ENCODE measurements at places on chromosomes 4 and X. TPM values are rescaled to one million over a fixed set of nuclear protein-coding genes. Genes with fewer than 3 reads are reported as not detected.

Gene TAF9B
- total RNA-seq = 31.4 TPM

Gene GAGE10
- total RNA-seq = not detected

Gene UGT2A1
- total RNA-seq = not detected

Gene KCNIP4
- not detected for total RNA-seq

DNA sequence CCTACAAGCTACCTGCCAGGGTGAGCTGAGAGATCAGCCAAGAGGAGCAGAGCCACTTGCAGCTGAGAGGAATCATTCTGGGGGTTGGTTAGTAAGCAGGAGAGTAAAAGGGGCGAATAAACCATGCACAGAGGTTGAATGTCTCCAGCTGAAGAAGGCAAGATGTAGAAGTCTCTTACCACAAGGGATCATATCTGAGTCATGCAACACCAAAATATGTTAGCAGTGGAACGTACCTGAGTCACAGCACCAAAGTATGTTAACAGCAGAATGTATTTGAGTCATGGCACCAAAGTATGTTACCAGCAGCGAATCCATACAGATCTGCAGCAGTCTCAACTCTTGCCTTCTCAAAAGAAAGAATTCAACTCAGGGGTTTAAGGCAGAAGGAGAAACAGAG, 29.9 kb downstream of the C4orf51 start:
- DNase-seq = no peak

DNA sequence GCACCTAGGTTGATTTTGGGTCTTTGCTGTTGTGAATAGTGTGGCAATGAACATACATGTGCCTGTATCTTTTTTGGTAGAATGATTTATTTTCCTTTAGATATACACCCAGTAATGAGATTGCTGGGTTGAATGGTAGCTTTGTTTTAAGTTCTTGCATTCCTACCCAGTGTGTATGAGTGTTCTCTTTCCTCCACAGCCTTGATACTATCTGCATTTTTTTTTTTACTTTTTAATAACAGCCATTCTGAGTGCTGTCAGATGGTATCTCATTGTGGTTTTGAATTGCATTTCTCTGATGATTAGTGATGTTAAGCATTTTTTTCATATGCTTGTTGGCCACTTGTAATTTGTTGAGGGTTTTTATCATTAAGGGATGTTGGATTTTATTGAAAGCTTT, 351.8 kb upstream of the GNPDA2 start:
- DNase-seq = no peak

- no peak for DNase-seq
Observed at GRCh38 chr4:165992283-165992682, 119.2 kb downstream of the TLL1 start.

DNA sequence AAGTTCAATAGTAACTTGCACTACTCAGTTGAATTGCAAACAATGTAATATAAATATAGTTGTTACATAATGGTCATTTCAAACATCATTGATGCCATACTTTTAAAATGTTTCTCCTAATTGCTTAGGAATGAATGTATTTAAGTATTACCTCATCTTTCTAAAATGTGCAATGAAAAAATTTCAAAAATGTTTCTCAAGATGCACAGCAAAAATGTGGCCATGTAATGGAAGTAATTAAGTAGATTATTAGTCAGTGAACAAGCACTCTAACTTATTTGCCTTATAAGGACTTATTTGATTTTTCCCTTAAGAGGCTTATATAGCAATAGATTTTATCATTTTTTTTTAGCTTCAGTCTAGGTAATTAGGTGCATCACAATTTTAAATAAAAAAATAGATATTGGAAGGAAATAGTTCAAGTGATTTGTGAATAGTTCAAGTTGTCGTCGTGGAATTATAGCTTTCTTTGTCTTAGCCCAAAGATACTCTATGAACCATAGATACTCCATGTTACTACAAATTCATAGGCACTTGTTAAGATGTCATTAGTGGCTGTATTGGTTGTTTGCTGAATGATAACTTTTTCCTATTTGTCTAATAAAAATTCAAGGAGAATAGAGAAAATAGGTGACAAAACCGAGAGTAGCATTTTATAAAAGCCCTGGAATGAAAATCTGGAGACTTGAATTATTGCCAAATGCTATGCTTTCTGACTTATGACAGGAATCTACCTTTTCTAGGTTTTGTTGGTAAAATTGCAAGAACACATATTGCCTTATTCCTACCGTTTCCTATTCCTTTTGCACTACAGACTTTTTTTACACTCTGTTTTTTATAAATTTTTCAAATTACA, 118.5 kb downstream of the TLL1 start:
- DNase-seq = no peak
